Retina (tissue), 1 donor: ENCODE measurements at places on chromosomes 1 and 21.

DNA sequence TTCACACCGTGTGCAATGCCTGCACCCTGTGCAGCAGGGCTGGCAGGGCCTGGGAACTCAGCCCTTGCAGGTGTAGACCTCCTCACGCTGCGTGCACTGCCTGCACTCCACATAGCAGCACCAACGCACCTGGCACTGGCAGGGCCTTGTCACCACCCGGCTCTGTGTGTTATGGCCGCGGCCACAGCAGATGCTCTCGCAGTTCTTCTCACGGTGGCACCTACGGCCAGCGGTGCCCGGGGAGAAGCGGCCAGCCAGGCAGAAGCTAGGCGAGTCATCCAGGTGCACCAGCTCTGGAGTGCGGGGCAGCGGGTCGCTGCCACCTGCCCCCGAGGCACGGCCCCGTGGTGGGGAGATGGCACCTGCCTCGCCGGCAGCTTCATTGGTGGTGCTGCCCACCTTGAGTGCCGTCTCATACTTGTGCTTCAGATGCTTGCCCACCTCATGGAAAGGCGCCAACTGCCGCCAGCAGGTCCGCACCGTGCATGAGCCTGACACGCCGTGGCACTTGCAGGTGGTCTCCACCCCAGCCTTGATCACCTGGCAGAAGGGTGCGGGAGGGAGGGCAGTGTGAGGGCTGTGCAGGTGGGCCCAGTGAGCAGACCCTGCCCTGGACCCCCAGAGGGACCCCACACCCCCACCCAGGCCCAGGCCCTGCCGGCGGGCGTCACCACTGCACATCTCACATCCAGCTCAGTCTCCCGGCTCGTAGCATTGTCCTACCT lies 26.1 kb downstream of the WNT9A start:
- DNase-seq = no peak

DNA sequence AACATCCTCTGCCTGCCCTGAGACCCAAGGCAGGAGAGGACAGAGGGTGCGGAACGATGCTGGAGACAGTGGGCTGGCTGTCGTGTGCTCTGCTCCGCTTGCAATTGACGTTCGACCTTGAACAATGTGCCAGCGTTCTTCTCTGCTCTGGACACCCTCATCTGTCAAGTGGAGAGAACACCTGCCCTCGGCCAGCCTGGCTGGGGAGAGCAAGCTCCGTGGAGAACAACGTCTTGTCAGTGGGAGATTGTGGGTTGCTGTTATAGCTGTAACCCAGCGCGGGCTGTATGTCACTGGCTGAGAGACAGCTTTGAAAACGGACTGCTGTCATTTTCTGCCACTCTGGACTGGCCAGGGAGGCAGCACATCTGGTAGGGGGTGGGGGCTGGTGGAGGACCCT lies 14.7 kb downstream of the KIAA1614 start:
- DNase-seq = no peak

- no peak for DNase-seq
Observed at GRCh38 chr1:165852871-165853270, 25.5 kb downstream of the UCK2 start.

- no peak for DNase-seq
Observed at GRCh38 chr21:45774291-45774690, 130.8 kb downstream of the PCBP3 start.

GRCh38 chr1:57638239-57638638 lies 214.4 kb upstream of the DAB1 start:
- DNase-seq = no peak

- DNase-seq = peak; percentile 61
Observed at GRCh38 chr1:67307251-67308060, at the start of gene IL12RB2. Gene IL12RB2 (plus strand): TSS chr1:67307873. CDS start chr1:67320369, 12,496 bp downstream.

GRCh38 chr1:42886800-42887199 lies 40.4 kb downstream of the ZNF691 start:
- no peak for DNase-seq

DNA sequence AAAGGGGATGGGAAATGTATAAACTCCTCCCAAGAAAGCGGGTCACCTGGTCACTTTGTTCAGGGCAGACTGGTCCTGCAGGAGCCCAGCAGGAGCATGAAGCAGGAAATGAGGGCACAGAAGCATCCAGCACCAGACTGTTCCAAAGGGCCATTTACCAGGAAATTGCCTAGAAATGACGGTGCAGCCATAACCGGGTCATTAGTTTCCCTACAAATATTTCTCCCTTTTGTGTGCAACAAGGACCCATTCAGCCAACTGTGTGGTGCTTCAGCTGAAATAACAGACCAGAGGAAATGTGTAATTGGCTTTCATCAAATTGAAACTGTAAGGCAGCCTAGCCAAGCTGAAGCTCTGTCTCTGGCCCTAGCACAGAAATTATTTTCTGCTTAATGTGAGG lies 7.6 kb upstream of the CTTNBP2NL start:
- DNase-seq = peak; percentile 24

DNA sequence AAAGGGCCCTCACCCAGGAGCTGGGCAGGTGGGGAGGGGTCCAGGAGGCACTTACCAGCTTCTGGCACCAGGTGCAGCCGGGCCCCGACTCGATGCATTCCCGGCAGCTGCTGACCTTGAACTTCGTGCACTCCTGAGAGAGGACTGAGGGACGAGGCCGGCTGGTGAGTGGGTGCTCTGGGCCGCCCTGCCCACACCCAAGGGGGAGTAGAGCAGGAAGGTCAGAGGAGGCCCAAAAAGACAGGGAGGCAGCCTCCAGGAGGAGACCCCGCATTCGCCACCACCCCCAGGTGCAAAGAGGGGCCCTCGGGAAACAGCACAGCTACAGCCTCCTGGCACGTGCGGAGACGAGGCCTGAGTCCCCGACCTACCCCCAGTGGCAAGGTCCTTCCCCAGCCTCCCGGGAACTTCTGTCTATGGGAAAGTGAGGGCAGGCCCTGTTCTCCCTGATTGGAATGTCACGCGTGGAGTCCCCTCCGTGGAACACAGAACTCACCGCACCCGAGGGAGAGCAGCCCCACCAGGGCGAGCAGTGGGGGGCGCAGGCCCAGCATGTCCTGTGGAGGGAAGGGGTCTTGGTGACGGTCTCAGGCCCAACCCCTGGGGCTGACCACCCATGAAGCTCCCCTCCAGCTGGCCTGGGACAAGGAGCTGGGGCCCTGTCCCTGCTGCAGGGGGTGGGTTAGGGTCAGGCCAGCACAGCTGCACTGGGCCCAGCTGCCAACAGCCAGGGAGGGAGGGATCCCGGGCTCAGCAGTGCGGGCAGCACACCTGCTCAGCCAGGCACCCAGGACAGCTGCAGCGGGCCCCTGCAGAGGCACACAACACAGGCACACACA lies 10.3 kb downstream of the ITGB2 start:
- DNase-seq = no peak

GRCh38 chr1:197923038-197923437 lies 5.9 kb downstream of the LHX9 start:
- DNase-seq = peak; percentile 83

DNA sequence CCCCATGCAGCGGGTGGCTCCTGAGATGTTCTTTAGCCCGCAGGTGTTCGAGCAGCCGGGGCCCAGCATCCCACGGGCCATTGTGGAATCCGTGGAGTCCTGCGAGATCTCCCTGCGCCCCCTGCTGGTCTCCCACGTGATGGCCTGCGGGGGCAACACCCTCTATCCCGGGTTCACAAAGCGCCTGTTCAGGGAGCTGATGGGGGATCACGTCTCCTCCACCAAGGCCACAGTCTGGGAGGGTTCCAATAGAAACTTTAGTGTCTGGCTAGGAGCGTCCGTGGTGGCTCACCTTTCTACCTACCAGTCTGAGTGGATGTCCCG lies 71.0 kb downstream of the ACTL8 start:
- DNase-seq = peak; percentile 72

GRCh38 chr1:101178688-101179491 lies 57.9 kb upstream of the S1PR1 start:
- no peak for DNase-seq

- DNase-seq = no peak
Observed at GRCh38 chr1:169318536-169319244, 48.9 kb downstream of the NME7 start.

- DNase-seq = no peak
Observed at GRCh38 chr1:16117369-16117768, 38.5 kb downstream of the EPHA2 start.

DNA sequence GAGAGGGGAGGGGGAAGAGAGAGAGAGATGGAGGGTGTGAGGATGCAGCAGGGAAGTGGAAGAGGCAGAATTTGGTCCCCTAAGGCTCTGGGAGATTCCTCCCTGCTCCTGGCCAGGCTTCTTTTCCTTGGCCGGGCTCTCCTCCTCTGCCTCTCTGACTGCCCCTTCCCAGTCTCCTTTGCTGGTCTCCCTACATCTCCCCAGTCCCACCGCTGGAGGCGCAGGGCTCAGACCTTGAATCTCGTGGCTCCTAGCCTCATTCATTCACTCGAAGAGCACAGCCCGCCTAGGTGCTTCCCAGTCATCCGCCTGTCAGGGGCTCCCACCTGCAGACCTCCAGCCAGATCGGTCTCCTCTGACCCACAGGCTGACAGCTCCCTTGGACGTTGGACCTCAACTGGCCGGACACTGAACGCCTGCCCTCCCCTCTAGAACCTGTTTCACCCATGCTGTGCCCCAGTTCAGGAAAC lies 76.5 kb downstream of the VWA5B1 start:
- DNase-seq = peak; percentile 84

DNA sequence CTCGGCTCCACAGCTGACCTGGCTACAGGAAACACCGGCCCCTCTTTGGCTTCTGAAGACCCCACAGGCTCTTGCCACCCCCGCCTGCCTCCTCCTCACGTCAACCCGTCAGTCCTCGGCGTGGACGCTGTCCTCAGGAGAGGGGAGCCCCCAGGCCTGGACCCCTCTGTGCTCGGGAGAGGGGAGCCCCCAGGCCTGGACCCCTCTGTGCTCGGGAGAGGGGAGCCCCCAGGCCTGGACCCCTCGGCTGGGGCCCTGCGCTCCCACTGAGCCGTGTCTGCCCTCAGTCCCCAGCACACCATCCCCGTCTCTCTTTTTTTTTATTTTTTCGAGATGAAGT lies 26.0 kb upstream of the C1orf159 start:
- DNase-seq = no peak

DNA sequence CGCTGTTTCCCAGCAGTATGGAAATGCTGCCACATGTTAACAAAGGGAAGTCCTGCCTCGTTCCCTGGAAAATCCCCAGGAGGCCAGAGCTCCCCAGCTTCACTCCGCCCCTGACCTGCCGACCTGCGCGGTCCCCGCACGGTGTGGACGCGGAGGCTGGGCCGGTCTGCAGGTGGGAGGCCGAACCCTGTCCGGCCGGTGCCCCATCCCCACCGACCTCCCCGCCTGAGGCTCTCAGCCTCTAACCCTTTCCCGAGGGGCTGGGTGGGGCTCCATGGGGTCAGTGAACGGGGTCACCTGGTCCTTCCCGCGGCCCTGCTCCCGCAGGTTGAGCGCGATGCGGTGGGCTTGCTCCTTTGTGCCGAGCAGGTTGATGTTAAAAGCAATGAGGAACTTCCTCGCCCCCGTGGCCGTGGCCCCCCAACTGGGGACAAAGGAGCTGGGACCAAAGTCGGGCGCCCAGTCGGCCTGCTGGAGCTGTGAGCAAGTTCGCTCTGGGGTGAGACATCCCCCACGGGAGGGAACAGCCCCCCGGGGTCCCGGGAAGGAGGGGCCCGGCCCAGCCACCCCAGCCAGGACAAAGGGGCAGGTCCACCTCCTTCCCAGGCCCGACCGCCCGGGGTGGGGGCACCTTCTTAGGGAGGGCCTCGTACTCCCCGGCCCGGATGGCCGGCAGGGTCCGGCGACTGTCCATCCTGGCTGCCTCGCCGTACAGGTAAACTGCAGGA lies 4.0 kb downstream of the FTCD start:
- no peak for DNase-seq

DNA sequence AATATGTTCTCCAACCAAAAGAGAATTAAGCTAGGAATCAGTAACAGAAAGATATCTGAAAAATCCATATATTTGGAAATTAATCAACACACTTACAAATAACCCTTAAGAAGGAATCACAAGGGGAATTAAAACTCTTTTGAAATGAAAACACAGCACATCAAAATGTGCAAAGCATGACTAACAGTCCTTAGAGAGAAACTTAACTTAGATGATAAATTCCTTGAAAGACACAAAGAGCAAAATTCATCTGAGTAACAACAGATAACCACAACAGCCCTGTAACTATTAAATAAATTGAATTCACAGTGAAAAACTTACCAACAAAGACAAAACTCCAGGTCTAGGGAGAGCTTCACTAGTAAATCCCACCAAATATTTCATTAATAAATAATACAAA lies 283.8 kb downstream of the SDCCAG8 start:
- no peak for DNase-seq

- no peak for DNase-seq
Observed at GRCh38 chr1:191536791-191537429, 621.4 kb upstream of the RGS18 start.

DNA sequence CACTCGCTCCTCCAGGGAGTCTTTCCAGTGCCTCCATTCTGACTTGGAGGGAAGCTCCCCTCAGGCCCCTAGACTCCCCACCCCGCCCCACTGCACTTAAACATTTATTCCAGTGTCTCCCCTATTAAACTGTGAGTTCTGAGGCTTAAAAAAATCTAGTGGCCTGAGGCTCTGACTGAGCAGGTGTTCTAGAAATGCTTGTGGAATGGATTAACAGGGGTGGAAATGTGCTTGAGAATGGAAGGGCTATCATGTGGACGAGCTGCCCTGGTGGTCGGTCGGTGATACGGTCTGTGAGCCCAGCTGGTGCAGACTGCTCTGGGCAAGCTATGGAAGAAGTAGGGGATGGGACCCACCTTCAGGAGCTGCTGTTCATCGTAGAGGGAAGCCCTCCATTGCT lies 130.2 kb downstream of the PEX14 start:
- no peak for DNase-seq

DNA sequence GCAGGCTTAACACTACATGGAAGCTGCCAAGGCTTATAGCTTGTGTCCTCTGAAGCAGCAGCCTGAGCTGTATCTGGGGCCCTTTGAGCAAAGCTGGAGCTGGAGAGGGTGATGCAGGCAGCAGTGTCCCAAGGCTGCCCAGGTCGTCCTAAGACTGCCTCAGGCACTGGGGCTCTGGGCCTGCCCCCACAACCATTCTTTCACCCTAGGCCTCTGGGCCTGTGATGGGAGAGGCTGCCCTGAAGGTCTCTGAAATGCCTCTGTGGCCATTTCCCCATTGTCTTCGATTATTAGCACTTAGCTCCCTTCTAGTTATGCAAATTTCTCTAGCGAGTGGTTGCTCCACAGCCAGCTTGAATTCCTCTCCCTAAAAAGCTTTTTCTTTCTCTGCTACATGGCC lies 142.0 kb downstream of the LRIG2 start:
- DNase-seq = no peak

- DNase-seq = no peak
Observed at GRCh38 chr1:234148350-234148749, 224.9 kb upstream of the COA6 start.
